CD8-positive, alpha-beta memory T cell (primary cell): ENCODE measurements at places on chromosomes 4 and X.

GRCh38 chrX:54288277-54288676 lies 69.6 kb downstream of the WNK3 start:
- no peaks in the 10 kb centered on the region for H3K4me1 ChIP-seq
- no peak overlapping the region for H3K27ac ChIP-seq
- DNase-seq = no peak
- no peaks in the 10 kb centered on the region for H3K36me3 ChIP-seq
- H3K4me3 ChIP-seq = no peak overlapping the region
- no peaks in the 10 kb centered on the region for H3K27me3 ChIP-seq

DNA sequence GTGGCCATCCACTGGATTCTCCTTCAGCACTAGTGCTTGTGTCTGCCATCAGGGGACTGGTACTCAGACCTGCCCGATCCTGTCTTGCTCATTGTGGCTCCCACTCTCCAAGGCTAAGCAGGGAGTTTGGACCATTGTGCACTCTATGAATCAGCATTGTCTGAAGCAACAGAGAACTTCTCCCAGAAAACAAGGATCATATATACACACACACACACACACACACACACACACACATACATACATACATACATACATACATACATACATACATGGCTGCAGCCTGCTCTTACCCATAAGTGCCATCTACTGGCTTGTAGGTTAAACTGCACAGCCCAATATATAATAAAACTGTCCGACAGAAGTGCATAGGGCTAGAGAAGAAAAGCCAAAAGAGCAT lies 345.3 kb upstream of the LCORL start:
- H3K27ac ChIP-seq = no peak overlapping the region
- H3K4me1 ChIP-seq = no peaks in the 10 kb centered on the region
- H3K4me3 ChIP-seq = no peak overlapping the region
- no peaks in the 10 kb centered on the region for H3K36me3 ChIP-seq
- no peak for DNase-seq

DNA sequence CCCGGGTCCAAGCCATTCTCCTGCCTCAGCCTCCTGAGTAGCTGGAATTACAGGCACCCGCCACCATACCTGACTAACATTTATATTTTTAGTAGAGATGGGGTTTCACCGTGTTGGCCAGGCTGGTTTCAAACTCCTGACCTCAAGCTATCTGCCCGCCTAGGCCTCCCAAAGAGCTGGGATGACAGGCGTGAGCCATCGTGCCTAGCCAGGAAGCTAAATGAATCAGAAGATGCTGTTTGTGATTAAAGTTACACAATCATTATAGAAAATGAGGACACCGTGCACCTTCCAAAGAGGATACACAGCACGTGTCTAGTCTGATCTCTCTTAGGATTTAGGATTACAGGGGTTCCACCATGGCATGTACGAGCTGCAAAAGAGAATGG lies 99.6 kb downstream of the DHRSX start:
- H3K27me3 ChIP-seq = no peaks in the 10 kb centered on the region
- DNase-seq = no peak
- H3K4me3 ChIP-seq = no peak overlapping the region
- no peaks in the 10 kb centered on the region for H3K4me1 ChIP-seq

DNA sequence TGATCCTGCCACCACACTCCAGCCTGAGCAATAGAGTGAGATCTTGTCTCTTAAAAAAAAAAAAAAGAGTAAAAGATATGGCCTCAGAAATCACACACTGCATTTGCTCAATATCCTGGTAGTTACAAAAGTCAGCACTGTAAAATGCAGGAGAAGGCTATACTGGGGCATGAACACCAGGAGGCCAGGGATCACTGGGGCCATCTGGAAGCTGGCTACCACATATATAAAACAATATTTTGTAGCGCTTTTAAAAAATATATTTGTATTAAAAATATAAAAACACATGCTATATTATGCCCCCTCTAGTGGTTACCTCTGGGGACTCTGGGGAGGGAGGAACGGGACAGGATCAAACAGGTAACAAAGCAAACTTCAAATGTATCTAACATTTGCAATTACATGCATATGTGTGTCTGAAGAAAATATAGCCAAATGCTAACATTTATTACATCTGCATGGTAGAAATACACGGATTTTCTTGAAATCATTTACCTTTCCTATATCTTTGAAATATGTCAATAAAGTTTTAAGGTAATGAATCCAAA lies 4.0 kb downstream of the C4orf46 start:
- no peak overlapping the region for H3K4me3 ChIP-seq
- H3K36me3 ChIP-seq = no peaks in the 10 kb centered on the region
- no peak overlapping the region for H3K27ac ChIP-seq

DNA sequence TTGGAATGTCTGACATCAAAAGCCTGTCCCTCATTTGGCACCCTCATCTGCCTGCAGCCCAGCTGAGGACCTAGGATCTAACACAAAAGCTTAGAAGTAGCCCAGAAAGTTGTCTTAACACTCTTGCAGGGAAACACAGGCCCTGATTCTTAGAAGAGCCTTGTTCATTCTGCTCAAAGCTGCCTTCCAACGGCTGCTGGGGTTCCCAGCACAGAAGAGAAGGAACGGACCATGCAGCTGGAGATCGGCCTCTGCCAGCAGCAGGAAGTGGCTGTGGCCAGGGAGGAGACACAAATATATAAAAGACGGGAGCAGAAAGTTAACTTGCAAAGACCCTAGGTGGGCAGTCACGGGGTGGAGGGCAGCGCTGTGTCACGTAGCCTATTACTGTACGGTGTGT lies 20.4 kb downstream of the PRPS2 start:
- H3K36me3 ChIP-seq = no peaks in the 10 kb centered on the region
- H3K4me1 ChIP-seq = no peaks in the 10 kb centered on the region
- no peak for DNase-seq

DNA sequence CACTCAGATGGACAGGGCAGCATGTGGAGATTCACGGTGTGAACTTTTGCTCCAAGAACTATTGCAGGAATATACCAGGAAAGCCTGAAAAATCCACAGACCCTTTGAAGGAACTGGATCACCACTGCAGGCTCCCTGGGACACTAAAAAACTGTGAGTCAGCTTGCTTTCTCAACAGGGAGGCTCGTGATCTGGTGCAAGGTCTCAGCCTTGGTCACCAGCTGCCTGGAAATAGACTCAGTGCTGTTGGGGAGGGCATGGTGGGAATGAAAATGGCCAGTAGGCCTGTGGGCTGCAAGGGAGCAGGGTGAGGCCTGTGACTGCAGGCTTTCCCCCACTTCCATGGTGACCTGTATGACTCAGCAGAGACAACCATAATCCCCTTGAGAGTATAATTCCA lies 426.4 kb upstream of the RPS6KA3 start:
- H3K4me3 ChIP-seq = no peak overlapping the region
- no peaks in the 10 kb centered on the region for H3K36me3 ChIP-seq
- no peak for DNase-seq

- H3K27ac ChIP-seq = no peak overlapping the region
- H3K27me3 ChIP-seq = no peaks in the 10 kb centered on the region
- H3K36me3 ChIP-seq = no peaks in the 10 kb centered on the region
- no peaks in the 10 kb centered on the region for H3K4me1 ChIP-seq
- no peak for DNase-seq
Measured at GRCh38 chr4:61543976-61544375, 343.9 kb downstream of the ADGRL3 start.

DNA sequence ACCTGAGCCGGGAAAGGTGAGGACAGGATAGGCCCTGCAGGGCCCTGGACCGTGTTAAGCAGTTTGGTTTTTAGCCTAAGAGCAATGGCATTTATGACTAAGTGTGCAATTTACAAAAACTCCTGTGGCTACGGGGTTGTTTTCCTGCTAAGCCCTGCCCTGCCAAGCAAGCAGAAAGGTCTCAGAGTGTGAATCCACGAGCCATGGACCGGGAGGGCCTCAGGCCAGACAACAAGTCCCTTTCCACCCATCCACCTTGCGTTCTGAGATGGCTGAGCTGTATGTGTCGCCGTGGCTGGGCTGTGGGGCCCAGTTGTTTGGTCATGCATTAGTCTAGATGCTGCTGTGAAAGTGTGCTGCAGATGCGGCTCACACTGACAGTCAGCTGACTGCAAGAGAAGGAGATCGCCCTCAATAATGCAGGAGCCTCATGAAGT lies 33.9 kb upstream of the AFAP1 start:
- peaks cover 39% of the 10 kb centered on the region for H3K4me1 ChIP-seq
- no peaks in the 10 kb centered on the region for H3K27me3 ChIP-seq
- no peak for DNase-seq
- no peaks in the 10 kb centered on the region for H3K36me3 ChIP-seq
- H3K4me3 ChIP-seq = no peak overlapping the region
- H3K27ac ChIP-seq = no peak overlapping the region

- no peaks in the 10 kb centered on the region for H3K27me3 ChIP-seq
- H3K36me3 ChIP-seq = no peaks in the 10 kb centered on the region
- no peak overlapping the region for H3K4me3 ChIP-seq
Measured at GRCh38 chrX:10828640-10829039, 208.3 kb upstream of the MID1 start.

DNA sequence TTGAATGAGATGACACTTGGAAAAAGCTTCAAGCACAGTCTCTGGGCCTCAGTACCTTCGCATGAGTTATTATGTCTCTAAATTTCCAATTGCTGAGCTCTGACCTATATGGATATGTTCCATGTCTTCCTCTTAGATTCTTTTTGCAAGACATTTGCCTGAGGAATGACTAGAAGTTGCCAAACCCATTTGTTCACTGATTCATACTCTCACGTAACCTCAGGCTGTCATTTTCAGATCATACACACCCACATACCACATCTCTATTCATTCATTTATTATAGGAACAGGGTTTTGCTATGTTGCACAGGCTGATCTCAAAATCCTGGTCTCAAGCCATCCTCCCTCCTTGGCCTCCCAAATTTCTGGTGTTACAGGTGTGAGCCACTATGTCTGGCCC lies 2137.1 kb upstream of the TENM3 start:
- no peak overlapping the region for H3K27ac ChIP-seq
- no peaks in the 10 kb centered on the region for H3K4me1 ChIP-seq
- H3K27me3 ChIP-seq = no peaks in the 10 kb centered on the region
- DNase-seq = no peak
